ENCODE measurements at places on chromosomes 11 and 22. TPM values are rescaled to one million over a fixed set of nuclear protein-coding genes. Genes with fewer than 3 reads are reported as not detected.

The SCARF2 gene
- total RNA-seq: 1.6 TPM

GRCh38 chr11:64318766-64319761 is 1.1 kb downstream of the PRDX5 start:
- DNase-seq: no peak

GRCh38 chr11:96168623-96169022 is 174.4 kb downstream of the MAML2 start:
- no peak for DNase-seq

The GSTT2 gene
- total RNA-seq: 0.41 TPM

DNA sequence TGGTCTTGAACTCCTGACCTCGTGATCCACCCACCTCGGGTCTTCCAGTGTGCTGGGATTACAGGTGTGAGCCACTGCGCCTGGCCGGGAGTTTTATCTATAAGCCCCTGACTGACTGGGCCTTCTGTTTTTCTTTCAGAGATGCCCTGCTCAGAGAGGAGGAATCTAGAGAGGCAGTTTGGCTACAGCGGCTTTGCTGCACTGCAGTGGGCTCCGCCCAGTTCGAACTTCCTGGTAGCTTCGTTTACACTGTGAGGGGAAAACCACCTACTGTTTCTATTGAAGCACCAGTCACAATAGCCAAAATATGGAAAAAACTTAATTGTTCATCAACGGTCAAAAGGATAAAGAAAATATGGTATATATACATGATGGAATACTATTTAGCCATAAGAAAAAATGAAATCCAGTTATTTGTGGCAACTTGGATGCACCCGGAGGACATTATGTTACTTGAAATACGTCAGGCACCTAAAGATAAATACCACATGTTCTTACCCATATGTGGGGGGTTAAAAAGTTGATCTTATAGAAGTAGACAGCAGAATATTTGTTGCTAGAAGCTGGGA is 31.9 kb upstream of the FAM181B start:
- DNase-seq: no peak

- DNase-seq: no peak
Observed at GRCh38 chr11:58254936-58255335, 13.1 kb downstream of the OR10W1 start.

Data from frontal cortex (tissue), 4 donors.